ENCODE measurements at places on chromosomes 2 and 18.

- DNase-seq, result peak; percentile 19
Measured at GRCh38 chr2:37323781-37324535, 675 bp downstream of the PRKD3 start.

GRCh38 chr2:170562928-170563327 lies 152.2 kb upstream of the SP5 start:
- no peak for DNase-seq

- no peak for DNase-seq
Measured at GRCh38 chr2:134365356-134365755, 111.5 kb downstream of the MGAT5 start.

DNA sequence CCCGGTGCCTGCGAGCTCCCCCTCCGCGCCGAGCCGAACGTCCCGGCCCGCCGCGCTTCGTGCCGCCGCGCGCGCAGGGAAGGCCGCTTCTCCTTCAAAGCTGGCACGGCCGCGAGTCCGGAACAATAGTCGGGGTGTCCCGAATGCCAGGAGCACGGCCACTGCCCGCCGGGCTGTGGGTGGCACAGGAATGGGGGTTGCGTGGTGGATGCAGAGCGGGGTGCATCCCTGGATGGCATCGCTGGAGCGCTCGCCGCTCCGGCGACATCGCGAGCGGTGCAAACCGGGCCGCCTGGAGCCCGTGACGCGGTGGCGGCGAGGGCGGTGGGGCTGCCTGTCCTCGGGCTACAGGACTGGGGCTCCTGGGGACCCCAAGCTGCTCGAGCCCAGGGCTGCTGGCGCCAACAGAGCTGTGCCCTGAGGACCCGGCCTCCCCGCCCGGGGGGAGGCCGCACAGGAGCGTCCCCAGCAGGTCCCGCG lies 1.1 kb upstream of the SATB2 start:
- DNase-seq, result no peak

GRCh38 chr2:236809716-236810115 lies 240.1 kb downstream of the ACKR3 start:
- no peak for DNase-seq

- no peak for DNase-seq
Measured at GRCh38 chr18:74540652-74541421, 6.5 kb downstream of the CNDP1 start.

DNA sequence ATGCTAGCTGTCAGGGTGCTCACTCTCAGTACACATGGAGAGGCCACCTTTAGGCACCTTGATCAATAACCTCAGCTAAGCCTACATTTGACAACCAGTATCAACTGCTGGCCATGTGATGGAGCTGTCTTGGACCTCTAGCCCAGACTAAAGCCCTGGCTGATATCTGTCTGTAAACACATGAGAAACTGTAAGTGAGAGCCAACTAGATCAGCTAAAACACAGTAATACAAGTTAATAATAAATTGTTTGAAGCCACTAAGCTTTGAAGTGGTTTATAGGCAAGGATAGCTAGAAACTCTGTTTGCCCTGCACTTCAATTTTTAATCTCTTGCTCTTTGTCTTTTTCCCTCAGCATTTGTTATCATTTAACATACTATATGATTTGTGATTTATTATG lies 407.1 kb downstream of the SPAG16 start:
- no peak for DNase-seq

DNA sequence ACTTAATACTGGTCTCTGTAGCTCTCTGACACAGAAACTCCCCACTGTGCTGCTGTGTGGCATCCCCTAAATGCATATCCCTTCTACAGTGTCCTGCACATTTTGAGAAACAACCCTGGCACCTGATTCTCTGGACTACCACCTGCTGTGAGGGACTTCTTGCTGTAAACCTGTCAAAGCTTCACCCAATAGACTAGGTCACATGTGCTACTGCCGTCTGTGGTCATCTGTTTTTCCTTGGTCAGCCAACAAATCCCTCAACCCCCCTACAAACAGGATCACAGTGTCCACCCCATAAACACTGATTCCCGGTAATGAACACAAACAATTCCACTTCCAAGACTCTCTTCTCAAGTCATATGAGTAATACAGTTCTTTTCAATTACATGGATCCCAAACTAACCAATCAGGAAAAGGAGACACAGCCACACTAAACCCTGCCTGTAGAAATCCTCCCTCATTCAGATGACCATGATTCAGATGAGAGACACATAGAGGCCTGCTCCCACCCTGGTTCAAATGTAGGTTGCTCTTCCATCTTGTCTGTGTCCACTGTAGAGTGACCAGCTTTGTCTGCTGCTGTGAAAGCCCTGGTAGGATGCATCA lies 1157.4 kb downstream of the RPIA start:
- DNase-seq, result no peak

Measured in stimulated activated CD8-positive, alpha-beta memory T cell treated with anti-CD3 and anti-CD28 coated beads, Interleukin-4, amount 100 ng/mL, for 24 hours (primary cell).